Activated T-helper 2 cell treated with anti-CD3 and anti-CD28 coated beads, Interferon-gamma antibody, Interleukin-2, Interleukin-4, amounts not matched to agents 10 μg/mL and 5 μg/mL and 100 μg/mL, durations not matched to agents 14 hours and 24 hours and 36 hours (primary cell): ENCODE measurements at places on chromosomes 12 and 14.
A peak's percentile ranks its signal among the peaks of the same experiment; 100 is the strongest.

- DNase-seq = no peak
Measured at GRCh38 chr14:44767646-44768173, 194.0 kb downstream of the KLHL28 start.

GRCh38 chr12:81005606-81006005 lies 67.9 kb upstream of the LIN7A start:
- DNase-seq = no peak

DNA sequence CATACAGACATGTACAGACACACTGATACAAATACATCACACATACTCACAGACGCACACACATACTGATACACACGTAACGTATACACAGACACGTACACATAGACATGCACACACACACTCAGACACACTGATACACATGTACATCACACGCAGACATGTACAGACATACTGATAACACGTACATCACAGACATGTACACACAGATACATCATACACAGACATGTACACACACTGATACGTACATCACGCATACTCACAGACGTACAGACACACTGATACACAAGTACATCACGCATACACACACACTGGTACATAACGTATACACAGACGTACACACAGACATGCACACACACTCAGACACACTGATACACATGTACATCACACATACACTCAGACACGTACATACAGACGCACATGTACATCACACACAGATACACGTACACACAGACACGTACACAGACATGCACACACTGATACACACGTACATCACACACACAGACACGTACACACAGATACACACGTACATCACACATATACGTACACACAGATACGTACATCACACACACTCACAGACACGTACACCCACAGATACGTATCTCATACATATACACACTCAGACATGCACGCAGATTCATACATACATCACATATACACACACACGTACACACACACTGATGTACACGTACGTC lies 5.1 kb downstream of the ZNF605 start:
- no peak for DNase-seq

GRCh38 chr12:29769162-29769858 lies 14.4 kb downstream of the TMTC1 start:
- DNase-seq = no peak

DNA sequence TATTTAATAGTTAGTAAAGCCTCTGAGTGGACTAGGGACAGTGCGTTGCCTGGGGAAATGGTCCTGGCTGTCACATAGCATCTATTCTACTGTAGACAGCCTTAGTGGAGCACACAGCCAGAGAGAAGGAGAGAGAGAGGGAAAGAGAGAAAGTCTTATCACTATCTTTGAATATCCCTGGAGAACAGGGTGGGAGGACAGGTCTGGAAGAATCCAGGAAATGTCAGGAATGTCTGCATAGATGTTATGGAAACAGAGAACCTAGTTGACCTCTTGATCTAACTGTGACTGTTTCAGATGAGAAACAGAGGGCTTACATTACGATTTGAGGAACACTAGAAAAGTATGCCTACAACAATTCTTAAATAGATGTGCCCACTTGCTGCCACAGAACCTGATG lies 92.8 kb downstream of the SLC15A5 start:
- DNase-seq = no peak

- no peak for DNase-seq
Measured at GRCh38 chr14:103856105-103856504, 8.7 kb upstream of the PPP1R13B start.

- DNase-seq = no peak
Measured at GRCh38 chr12:65182012-65182739, 12.8 kb downstream of the LEMD3 start.

DNA sequence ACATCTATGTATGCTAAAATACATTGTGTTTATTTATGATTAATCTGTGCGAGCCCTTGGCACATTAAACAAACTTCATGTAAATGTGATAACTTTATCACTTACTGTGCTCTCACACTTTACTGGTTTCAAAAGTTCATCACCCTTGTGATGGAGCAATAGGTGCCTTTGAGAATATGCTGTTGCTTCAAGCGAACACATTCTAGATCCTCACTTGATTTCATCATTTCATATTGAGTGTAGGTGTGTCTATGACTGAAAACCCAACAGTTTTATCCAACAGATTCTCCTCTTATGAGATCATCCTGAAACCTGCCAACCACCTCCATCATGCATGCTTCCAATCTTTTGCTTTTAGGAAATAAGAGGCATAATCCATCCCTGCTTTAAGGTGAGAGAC lies 854.4 kb downstream of the TMEM121 start:
- DNase-seq = no peak

DNA sequence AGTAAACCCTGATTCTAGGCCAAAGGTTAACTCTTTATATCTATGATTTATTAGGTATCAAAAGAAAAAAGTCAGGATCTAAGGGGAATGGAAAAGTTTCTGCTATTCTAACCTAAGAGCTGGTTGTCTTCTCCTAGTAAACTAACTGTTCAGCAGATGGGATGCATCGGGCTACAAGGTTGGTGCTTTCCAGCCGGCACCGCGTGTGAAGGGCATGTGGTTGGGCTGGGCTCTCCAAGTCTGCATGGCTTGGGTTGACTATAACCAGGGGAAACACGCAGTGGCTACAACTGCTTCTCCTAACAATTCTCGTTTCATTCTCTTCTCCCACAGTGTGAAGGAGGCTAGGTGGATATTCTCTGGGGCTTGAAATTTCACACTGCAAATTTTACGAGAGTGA lies 354.5 kb downstream of the APAF1 start:
- no peak for DNase-seq

DNA sequence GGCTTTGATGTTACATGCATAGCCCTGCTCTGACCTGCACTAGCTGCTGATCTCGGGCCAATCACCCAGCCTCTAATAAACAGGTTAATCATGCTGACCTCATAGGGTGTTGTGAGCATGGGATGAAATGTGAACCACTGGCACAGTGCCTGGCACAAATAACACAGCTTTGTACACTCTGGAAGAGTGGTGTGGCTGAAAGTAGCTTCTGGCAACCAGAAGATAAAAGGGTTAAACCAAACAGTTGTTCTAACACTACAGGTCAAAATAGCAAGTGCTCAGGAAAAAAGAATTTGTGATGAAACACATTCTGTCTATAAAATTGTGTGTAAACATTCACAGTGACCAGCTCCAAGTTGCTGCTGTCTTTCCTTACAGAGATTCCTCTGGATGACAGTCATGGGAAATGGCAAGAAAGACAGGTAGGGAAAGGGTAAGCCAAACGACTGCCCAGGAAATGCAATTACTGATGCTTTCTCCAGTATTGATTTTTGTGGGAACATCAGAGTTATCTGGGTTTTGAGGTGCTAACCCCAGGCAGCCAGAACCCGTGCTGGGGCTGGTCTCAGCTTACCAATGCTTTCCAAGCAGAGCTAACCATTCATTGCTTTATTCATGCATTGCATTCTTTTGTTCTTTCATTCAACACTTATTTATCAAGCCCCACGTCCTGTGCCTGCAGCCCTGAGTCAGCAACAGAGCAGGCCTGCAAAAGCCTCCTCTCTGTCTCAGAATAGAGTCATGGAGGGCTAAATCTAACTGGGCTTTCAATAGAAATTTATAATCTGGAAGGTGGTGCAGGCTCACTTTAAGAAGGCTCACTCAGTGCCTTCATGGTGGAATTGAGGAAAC lies 38.1 kb upstream of the CAPRIN2 start:
- DNase-seq = no peak

DNA sequence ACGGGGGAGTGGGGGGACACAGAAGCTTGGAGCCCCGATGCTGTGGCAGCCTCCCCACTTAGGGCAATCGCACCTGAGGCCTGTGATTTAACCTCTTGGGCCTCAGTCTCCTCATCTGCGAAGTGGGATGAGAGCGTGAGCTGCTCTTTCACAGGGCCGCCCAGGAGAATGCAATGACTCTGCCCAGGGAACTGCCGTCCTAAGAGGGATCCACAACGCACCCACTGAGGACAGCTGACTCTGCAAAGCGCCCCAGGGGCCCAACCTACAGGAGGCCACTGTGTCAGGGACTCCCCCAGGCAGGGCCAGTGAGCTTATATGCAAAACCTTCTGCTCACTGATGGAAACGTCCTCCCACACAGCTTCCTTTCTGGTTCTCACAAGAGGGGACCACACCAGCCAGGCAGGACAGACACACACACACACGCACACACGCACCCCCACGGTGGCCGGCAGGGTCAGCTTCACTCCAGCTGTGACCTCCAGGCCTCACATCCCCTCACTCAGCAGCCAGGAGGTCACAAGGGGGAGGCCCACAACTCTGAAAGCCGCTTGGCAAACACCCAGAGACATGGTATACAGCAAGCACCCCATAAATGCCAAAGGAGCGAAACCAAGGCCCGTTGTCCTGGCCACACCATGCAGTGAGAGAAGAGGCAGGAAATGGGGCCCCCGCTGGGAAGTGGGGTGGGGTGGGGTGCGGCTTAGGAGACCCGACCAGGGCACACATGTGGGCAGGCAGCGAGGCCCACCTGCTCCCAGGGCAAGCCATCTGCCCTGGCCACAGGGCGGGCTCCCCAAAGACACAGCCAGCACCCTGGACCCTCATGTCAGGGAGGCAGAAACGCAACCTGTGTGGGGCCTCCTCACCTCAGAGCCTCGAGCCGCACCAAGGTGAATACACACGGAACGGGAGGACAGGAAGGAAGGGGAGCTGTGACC lies 73.3 kb downstream of the NCOR2 start:
- no peak for DNase-seq

GRCh38 chr12:102459314-102459713 lies 21.0 kb downstream of the IGF1 start:
- no peak for DNase-seq

- no peak for DNase-seq
Measured at GRCh38 chr12:48486679-48487078, 4.4 kb downstream of the C12orf54 start.

- no peak for DNase-seq
Measured at GRCh38 chr12:89236748-89237383, 115.4 kb downstream of the DUSP6 start.

DNA sequence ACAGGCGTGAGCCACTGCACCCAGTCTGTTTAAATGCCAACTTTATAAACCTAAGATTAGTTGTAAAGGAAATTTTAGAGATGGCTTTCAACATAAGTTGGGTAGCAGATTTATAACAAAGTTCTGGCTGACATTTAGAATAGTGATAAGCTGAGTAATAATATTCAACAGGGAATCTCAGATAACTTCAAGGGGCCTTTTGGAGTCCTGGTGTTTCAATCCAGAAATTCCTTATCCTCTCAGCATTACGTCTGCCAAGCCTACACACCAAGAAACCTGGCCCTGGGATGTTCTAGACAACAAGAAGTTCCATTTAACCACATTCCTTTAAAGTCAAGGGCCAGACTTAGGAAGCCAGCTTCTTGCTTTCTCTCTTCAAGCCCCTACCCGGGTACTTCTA lies 59.5 kb upstream of the DYRK2 start:
- DNase-seq = no peak

DNA sequence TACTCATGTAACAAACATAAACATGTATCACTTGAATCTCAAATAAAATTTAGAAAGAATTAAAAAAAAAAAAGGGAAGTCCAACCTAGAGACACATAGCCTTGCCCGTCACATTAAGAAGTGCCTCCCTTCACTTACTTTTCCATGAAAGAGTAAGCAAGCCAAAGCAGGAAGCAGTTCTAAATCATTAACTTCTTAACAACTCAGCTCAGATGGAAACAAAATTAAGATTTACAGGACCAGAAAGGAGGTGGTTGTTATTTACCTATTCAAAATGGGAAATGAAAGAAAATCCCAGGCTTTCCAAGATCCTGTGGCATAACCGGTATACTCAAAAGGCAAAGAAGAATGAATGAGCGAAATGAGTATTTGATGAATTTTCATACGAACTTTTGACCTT lies 258.6 kb upstream of the DCN start:
- DNase-seq = no peak

GRCh38 chr12:54082397-54082892 lies 28.8 kb downstream of the HOXC4 start:
- peak; percentile 18 for DNase-seq

DNA sequence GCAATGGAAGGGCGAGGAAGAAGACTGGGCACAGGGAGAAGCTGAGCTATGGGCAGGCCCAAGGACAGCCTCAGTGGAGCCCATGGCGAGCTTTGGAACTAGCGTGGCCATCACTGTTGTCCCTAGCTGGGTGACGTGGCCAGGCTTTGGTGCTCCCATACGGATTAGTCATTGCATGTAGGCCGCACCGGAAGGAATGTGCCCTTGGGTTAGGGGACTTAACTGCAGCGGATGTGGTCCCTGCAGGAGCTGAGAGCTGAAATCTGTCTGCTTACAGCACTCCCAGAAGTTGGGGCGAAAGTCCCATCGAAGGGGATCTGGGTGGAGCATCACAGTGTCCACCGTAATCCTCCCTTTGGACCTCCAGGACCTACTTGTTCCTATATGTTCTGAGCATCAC lies 133.7 kb downstream of the PAPOLA start:
- no peak for DNase-seq

- DNase-seq = no peak
Measured at GRCh38 chr14:23033801-23034497, 751 bp downstream of the PSMB5 start.

- DNase-seq = no peak
Measured at GRCh38 chr14:91830777-91831176, 36.6 kb downstream of the TC2N start.

- no peak for DNase-seq
Measured at GRCh38 chr12:1581973-1582708, 12.2 kb downstream of the FBXL14 start.

GRCh38 chr12:114412825-114413749 lies 7.1 kb upstream of the TBX5 start:
- no peak for DNase-seq

- no peak for DNase-seq
Measured at GRCh38 chr14:72902801-72903530, 9.1 kb upstream of the DPF3 start.

DNA sequence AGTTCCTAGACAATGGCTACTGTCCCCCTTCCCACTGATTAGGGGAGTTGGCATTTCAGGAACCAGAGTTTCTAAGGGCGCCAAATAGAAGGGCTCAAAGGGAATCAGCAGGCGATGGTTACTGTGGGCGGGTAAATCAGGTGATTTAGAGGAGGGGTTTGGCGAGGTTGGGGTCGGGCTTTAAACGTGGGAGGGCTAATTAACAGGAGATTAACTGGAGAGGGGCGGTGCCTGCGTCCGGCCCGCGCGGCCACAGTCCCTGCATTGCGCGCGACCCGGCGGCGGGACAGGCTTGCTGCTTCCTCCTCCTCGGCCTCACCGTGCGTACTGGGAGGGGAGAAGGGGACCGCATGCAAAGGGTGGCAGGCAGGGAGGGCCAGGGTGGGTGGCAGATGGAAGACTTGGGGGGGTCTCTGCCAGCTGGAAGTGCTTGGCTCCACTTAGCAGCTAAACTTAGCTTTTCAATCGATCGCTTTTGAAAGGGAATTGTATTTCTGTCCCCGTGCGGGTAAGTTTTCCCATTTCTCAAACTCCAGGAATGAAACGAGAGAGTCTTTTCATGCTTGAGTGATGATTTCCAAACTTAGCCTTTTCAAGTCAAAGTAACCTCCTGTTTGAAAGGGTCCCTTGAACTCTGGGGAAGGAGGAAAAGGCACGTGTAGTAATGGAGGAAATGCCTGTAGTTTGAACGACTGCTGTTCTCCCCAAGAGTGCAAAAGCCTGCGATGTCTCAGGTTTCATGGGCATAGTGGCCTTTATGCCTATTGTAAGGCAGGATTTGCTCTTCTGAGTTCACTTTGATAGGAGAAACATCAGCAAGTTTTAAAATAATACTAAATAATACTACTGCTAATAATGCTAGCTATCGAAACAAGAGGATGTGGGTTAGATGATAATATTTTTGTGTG lies at the start of gene MGST1:
MGST1 (plus strand) TSS at position 255 of the 908 bp plus-strand sequence. CDS start 6,608 bp downstream, outside the sequence.
- DNase-seq = no peak

- no peak for DNase-seq
Measured at GRCh38 chr12:119180380-119181040, 1.8 kb downstream of the HSPB8 start.

GRCh38 chr12:46981622-46982021 lies 97.8 kb upstream of the PCED1B start:
- DNase-seq = no peak
